ENCODE measurements at places on chromosomes 3 and 15. TPM values are rescaled to one million over a fixed set of nuclear protein-coding genes. Genes with fewer than 3 reads are reported as not detected.

- no peaks in the 10 kb centered on the region for H3K27me3 ChIP-seq
- DNase-seq = no peak
- H3K4me3 ChIP-seq = no peak overlapping the region
- H3K36me3 ChIP-seq = peaks cover 9% of the 10 kb centered on the region
Measured at GRCh38 chr3:51379301-51379700, 5.8 kb upstream of the MANF start.

GRCh38 chr3:57816471-57817095 is 60.5 kb downstream of the SLMAP start:
- H3K27ac ChIP-seq = no peak overlapping the region
- peaks cover 21% of the 10 kb centered on the region for H3K4me1 ChIP-seq
- H3K27me3 ChIP-seq = no peaks in the 10 kb centered on the region
- DNase-seq = no peak
- H3K36me3 ChIP-seq = peaks cover 5% of the 10 kb centered on the region
- no peak overlapping the region for H3K4me3 ChIP-seq

- H3K4me1 ChIP-seq = peaks cover 26% of the 10 kb centered on the region
- H3K27me3 ChIP-seq = peaks cover 14% of the 10 kb centered on the region
- H3K27ac ChIP-seq = peak overlapping the region; percentile 42
- H3K4me3 ChIP-seq = peak overlapping the region; percentile 31
Measured at GRCh38 chr15:78938658-78939488, 6.0 kb downstream of the CTSH start.

DNA sequence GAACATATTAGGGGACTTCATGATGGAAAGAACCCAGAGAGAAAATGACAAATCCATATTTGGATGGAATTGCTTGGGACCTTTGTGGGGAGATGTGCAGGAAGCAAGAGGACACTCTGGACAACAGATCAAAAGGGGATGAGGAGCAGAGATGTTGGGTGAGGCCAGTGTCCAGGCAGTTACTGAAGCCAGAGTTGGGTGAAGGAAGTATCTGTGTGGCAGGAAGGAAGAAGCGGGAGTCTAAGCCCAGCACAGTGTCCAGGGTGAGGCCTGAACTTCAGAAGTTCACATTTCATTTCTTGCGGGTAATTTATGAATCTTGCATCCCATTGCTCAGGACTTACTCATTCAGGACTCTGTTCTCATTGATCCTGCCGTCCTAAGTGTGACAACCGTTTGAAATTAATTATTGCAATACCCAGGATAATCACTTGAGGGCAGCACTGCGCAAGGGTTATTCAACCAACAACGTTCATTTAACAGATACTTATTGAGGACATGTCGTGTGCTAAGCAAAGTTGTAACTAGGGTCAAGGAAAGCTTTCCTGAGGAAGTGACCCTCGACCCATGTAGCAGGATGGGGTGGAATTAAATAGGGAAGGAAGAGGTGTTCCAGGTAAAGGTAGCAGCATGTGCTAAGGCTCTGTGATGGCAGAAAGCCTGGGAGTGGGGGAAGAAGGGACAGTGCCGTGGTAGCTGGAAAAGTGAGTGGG is 61.3 kb upstream of the CMTM8 start:
- peak; percentile 73 for DNase-seq
- peaks cover 8% of the 10 kb centered on the region for H3K27me3 ChIP-seq
- peaks cover 7% of the 10 kb centered on the region for H3K4me1 ChIP-seq

DNA sequence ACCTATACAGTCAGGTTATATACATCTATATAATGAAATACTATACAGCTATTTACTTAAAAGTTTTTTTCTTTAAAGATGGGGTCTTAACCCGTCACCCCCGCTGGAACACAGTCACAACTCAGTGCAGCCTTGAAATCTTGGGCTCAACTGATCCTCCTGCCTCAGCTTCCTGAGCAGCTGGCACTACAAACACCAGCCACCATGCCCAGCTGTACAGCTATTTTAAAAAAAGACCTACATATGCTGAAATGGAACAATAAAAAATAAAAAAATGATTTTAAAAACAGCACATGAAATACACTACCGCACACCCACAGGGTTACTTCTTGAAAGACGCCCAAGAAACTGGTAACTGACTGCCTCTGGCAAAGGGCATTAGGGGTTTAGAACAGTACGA is 3.8 kb downstream of the NCBP2 start:
- no peak for DNase-seq
- H3K27ac ChIP-seq = peak overlapping the region; percentile 62
- peaks cover 33% of the 10 kb centered on the region for H3K4me1 ChIP-seq
- no peaks in the 10 kb centered on the region for H3K27me3 ChIP-seq
- no peak overlapping the region for H3K4me3 ChIP-seq
- peaks cover 69% of the 10 kb centered on the region for H3K36me3 ChIP-seq

GRCh38 chr3:126548556-126549466 is 9.9 kb downstream of the C3orf22 start:
- no peaks in the 10 kb centered on the region for H3K27me3 ChIP-seq
- no peak overlapping the region for H3K27ac ChIP-seq
- H3K36me3 ChIP-seq = no peaks in the 10 kb centered on the region
- H3K4me3 ChIP-seq = no peak overlapping the region
- DNase-seq = no peak

DNA sequence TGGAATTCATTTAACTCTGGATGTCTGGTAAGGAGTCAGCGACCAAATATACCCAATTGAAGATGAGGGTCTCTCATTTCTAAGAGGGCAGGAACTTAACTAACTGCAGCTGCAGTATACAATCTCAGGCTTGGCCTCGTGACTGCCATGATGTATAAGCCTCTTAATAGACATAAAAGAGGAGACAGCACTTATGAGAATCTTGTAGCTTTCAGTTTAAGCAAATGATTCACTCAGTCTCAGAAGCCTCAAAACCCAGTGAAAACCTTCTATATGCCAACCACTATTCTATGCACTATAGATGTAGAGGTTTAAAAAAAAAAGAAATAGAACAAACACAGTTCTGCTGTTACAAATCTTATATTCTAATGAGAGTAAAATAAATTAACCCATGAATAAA is 513.9 kb downstream of the TBL1XR1 start:
- no peak for DNase-seq
- H3K27ac ChIP-seq = no peak overlapping the region
- H3K4me3 ChIP-seq = no peak overlapping the region

- no peak overlapping the region for H3K4me3 ChIP-seq
- H3K4me1 ChIP-seq = no peaks in the 10 kb centered on the region
- H3K27me3 ChIP-seq = peaks cover 1% of the 10 kb centered on the region
- no peaks in the 10 kb centered on the region for H3K36me3 ChIP-seq
Measured at GRCh38 chr3:111799951-111800350, 59.1 kb upstream of the PHLDB2 start.

- H3K4me3 ChIP-seq = no peak overlapping the region
- no peaks in the 10 kb centered on the region for H3K4me1 ChIP-seq
- H3K27me3 ChIP-seq = peaks cover 4% of the 10 kb centered on the region
Measured at GRCh38 chr3:32200490-32200889, 38.0 kb upstream of the CMTM8 start.

GRCh38 chr3:152434142-152434541 is 165.4 kb downstream of the MBNL1 start:
- H3K27me3 ChIP-seq = no peaks in the 10 kb centered on the region
- H3K36me3 ChIP-seq = peaks cover 75% of the 10 kb centered on the region
- peaks cover 56% of the 10 kb centered on the region for H3K4me1 ChIP-seq

DNA sequence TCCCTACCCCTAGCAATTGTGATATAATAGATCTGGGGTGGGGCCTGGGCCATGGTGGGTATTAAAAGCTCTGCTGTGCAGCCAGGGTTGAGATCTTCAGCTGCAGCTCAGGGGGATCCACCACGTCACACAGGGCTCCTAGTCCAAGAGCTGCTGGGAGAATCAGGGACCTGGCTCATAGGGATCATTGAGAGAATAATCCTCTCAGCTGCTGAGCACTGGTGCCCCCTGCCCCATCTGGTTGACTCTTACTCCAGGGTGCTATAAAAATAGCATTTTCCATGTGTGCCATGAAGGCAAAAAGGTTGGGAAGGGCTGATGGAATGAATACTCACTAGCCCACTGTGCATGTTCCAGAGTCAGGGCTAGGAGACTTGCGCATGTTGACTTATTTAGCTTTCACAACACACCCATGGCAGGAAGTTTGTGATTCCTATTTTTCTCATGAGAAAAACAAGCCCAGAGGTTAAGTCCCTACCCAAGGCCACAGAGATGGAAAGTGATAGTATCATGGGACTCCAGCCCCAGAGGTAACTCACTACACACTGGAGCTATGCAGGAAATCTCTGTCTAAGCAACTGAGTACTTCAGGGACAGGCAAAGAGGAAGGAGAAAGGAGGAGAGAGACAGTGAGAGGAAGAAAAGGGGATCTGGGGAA is 94.6 kb upstream of the HERC1 start:
- H3K36me3 ChIP-seq = no peaks in the 10 kb centered on the region
- H3K27ac ChIP-seq = no peak overlapping the region
- no peak for DNase-seq
- H3K27me3 ChIP-seq = no peaks in the 10 kb centered on the region

DNA sequence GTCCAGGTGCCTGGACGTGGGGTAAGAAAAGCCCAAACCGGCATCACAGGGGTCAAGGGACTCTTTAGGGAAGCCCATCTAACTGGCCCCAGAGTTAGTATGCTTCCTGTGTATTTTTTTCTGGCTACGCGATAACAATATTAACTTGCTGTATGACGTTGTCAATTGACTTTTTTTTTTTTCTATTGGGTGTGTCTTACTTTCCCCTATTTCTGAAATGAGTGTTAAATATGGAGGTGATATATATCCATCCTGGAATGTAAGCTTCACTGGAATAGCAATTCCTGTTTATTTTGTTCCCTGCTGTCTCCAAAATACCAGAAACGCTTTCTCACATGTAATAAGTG is 598 bp upstream of the GMNC start:
- H3K27ac ChIP-seq = no peak overlapping the region
- H3K4me1 ChIP-seq = peaks cover 7% of the 10 kb centered on the region
- peaks cover 36% of the 10 kb centered on the region for H3K27me3 ChIP-seq

GOLGA6L10 gene
- 3.0 TPM for total RNA-seq

COL8A1 gene
- total RNA-seq = not detected

ARGFX gene
- total RNA-seq = not detected

IL20RB gene
- total RNA-seq = 1.0 TPM

PIERCE2 gene
- total RNA-seq = not detected

NR1I2 gene
- total RNA-seq = 0.70 TPM

FBXW12 gene
- total RNA-seq = not detected

SAMMSON gene
- not detected for total RNA-seq

C3orf70 gene
- 0.04 TPM for total RNA-seq

SV2B gene
- not detected for total RNA-seq
